ENCODE measurements at places on chromosomes 4 and X.

DNA sequence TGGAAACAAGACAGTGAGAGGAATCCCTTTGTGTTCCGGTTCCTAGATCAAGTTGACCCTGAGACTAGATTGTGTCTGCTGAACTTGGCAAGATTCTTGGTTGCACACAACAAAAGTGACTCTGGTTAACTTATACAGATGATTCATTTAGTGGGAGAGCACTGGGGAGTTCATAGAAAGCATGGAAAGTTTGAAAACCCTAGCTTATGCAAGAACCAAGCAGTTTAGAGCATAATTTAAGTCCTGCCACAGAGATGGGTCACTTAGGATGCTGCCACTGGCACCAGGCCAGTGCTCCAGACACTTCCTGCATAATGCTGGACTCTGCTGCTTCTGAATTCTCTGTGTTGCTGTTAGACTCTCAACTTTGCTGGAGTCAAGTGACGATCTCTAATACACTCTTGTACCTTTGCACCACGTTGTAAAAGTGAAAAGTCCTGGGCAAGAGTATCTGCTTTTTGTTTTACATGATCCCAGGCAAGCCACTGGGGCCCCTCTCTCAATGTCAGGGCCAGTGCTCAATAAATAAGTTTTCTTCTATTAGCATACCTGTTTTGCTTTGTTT, 12.7 kb upstream of the DCUN1D4 start:
- no peak for DNase-seq

GRCh38 chr4:57124145-57124544, 14.0 kb upstream of the IGFBP7 start:
- no peak for DNase-seq

- no peak for DNase-seq
Observed at GRCh38 chr4:67054896-67055295, 490.4 kb downstream of the CENPC start.

- no peak for DNase-seq
Observed at GRCh38 chr4:127968586-127968985, 3.4 kb downstream of the ABHD18 start.

DNA sequence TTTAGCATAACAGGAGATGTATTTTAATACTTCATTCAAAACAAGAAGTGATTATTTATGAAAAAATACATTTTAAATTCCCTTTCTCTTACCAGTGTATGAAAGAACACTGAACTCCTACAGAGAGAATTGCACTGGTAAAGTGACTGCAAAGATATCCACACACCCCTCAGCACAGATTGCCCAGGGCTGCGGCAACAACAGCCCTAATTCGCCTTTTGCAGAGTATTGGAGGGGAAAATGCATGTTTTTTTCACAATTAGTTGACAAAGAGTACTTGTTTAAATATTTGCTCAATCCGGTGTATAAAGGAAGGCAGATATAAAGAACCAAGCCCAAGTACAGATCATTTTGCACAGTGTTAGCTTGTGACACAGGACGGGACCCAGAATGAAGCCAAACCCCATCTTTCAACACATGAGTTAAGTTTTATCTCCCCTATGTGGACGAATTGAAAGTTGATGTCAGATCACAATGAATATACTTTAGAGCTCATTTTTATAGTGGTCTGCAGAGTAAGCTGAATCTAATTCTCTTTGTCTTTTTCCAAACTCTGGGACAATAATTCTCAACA, 551.4 kb upstream of the IGFBP7 start:
- DNase-seq, result no peak
